ENCODE measurements at places on chromosomes 11 and 22.
A peak's percentile ranks its signal among the peaks of the same experiment; 100 is the strongest.

- H3K4me3 ChIP-seq, result no peak overlapping the region
- no peaks in the 10 kb centered on the region for H3K27me3 ChIP-seq
- no peaks in the 10 kb centered on the region for H3K4me1 ChIP-seq
- no peaks in the 10 kb centered on the region for H3K36me3 ChIP-seq
- H3K27ac ChIP-seq, result no peak overlapping the region
- DNase-seq, result no peak
Observed at GRCh38 chr11:47087801-47088200, 88.9 kb downstream of the ARFGAP2 start.

GRCh38 chr11:119616586-119617339 lies 112.2 kb downstream of the NECTIN1 start:
- no peak overlapping the region for H3K4me3 ChIP-seq
- H3K27me3 ChIP-seq, result peaks cover 73% of the 10 kb centered on the region
- no peak overlapping the region for H3K27ac ChIP-seq

DNA sequence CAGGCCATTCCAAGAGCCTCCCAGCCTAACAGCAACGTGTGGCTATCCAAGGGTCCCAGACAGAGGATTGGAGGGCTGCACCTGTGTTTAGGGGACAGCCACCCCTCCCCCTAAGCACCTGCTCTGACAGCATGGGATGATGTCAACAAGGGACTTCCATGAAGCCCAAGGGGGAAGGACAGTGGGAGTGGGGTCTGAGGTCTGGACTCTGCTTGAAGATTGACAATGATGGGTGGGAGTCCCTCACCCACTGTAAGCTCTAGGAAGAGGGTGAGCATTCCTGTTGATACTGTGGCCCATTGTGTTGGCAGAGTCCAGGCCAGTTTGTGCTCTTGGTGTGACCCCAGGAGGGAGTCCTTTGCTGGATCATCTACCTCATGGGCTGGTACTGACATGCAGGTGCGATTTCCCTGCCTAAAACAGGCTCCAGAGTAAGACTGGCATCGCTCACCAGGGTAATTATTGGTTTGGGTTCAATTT lies 46.9 kb upstream of the TUB start:
- no peak overlapping the region for H3K4me3 ChIP-seq
- peak overlapping the region; percentile 43 for H3K27ac ChIP-seq
- no peaks in the 10 kb centered on the region for H3K36me3 ChIP-seq
- peaks cover 60% of the 10 kb centered on the region for H3K4me1 ChIP-seq
- H3K27me3 ChIP-seq, result peaks cover 17% of the 10 kb centered on the region

GRCh38 chr11:67286621-67287333 lies 2.3 kb upstream of the ANKRD13D start:
- peak overlapping the region; percentile 95 for H3K27ac ChIP-seq
- H3K4me1 ChIP-seq, result peaks cover 63% of the 10 kb centered on the region
- no peak overlapping the region for H3K4me3 ChIP-seq
- DNase-seq, result peak; percentile 29

- no peak overlapping the region for H3K4me3 ChIP-seq
- H3K27me3 ChIP-seq, result no peaks in the 10 kb centered on the region
- no peak overlapping the region for H3K27ac ChIP-seq
- DNase-seq, result no peak
Observed at GRCh38 chr11:74279256-74279655, 32.2 kb downstream of the P4HA3 start.

DNA sequence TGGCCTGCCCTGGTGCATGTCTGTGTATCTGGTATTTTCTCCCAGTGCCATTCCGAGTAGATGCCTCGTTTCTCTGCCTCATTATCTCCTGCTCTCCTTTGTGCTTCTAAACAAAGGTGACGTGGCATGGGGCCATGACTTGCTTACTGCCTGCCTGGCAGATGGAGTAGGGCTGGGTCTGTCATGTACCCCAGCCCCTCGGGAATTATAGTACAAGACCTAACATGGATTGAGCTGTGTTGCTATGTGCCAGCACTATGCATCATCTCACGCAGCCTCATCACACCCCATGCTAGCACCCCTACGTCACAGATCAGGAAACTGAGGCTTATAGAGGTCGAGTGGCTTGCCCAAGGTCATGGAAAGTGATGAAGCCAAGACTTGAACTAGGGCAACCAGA lies 88.1 kb downstream of the GALNT18 start:
- peaks cover 86% of the 10 kb centered on the region for H3K4me1 ChIP-seq
- no peak overlapping the region for H3K4me3 ChIP-seq
- peak overlapping the region; percentile 52 for H3K27ac ChIP-seq
- H3K36me3 ChIP-seq, result no peaks in the 10 kb centered on the region
- no peaks in the 10 kb centered on the region for H3K27me3 ChIP-seq

GRCh38 chr11:70778883-70779282 lies 380.6 kb downstream of the CTTN start:
- DNase-seq, result no peak
- no peak overlapping the region for H3K4me3 ChIP-seq
- no peaks in the 10 kb centered on the region for H3K36me3 ChIP-seq
- no peaks in the 10 kb centered on the region for H3K4me1 ChIP-seq
- H3K27me3 ChIP-seq, result peaks cover 8% of the 10 kb centered on the region
- H3K27ac ChIP-seq, result no peak overlapping the region

DNA sequence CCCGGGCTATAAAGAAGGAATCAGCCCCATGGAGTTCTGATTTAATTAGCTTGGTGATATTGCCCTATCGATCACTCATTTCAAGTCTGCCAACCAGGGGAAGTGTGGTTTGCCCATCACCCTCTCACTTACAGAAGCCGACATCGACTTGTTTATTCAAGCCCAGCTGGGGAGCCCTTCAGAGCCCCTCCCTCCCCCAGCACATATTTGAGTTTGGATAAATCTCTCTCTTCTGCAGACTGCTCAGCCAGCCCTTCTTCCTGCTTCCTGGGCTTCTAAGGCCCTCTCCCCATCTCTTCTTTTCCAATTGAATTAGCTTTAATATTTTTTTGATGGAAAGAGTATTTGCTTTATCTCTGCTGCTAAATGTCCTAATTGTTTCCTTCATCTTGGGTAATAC lies 299.0 kb downstream of the MIAT start:
- H3K36me3 ChIP-seq, result no peaks in the 10 kb centered on the region
- H3K4me3 ChIP-seq, result no peak overlapping the region
- H3K4me1 ChIP-seq, result no peaks in the 10 kb centered on the region
- peaks cover 99% of the 10 kb centered on the region for H3K27me3 ChIP-seq
- DNase-seq, result no peak

GRCh38 chr11:120775986-120776951 lies 247.6 kb upstream of the TBCEL start:
- H3K36me3 ChIP-seq, result no peaks in the 10 kb centered on the region
- no peak overlapping the region for H3K4me3 ChIP-seq
- DNase-seq, result no peak

DNA sequence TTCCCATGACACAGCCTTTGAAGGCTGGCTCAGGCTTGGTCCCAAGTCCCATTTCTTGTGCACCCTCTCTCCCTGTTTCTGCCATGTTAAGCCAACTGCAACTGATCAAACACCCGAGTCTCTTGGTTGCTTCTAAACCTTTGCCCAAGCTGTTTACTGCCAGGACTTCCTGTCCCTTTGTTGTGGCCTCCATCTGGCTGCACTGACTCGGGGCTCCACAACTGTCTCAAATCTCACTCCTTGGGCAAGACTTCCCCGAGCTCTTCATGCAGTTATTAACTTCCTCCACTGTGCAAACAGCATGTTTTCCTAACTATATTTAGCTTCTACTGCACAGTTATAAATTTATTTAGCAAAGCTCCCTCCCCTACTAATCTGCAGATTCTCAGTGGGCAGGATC lies 4.3 kb downstream of the VPREB1 start:
- DNase-seq, result no peak
- H3K4me1 ChIP-seq, result no peaks in the 10 kb centered on the region
- no peak overlapping the region for H3K4me3 ChIP-seq
- H3K36me3 ChIP-seq, result no peaks in the 10 kb centered on the region

DNA sequence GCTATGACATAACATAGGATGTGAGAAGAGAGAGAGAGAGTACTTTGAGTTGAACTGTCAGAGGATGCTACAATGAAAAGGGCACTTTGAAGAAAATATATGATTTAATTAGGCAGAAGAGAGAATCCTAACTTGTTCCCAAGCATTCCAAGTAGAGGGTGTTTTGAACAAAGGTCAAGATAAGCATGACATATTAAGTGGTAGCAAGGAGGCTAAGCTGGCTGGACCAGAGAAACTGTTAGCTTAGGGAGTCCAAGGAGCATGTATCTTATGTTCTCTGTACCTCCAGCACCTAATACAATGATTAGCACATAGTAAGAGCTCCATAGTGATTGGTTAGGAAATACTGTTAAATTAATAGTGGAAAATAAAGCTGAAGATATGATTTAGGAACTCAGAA lies 479.6 kb downstream of the TMEM135 start:
- H3K4me3 ChIP-seq, result no peak overlapping the region
- no peaks in the 10 kb centered on the region for H3K27me3 ChIP-seq
- no peak for DNase-seq
- no peaks in the 10 kb centered on the region for H3K4me1 ChIP-seq

GRCh38 chr11:33320814-33321330 lies 63.7 kb downstream of the HIPK3 start:
- H3K4me1 ChIP-seq, result peaks cover 100% of the 10 kb centered on the region
- no peak for DNase-seq
- no peaks in the 10 kb centered on the region for H3K36me3 ChIP-seq
- H3K27me3 ChIP-seq, result no peaks in the 10 kb centered on the region
- H3K4me3 ChIP-seq, result peak overlapping the region; percentile 12

- peaks cover 7% of the 10 kb centered on the region for H3K4me1 ChIP-seq
- H3K4me3 ChIP-seq, result no peak overlapping the region
- H3K27ac ChIP-seq, result no peak overlapping the region
- no peaks in the 10 kb centered on the region for H3K27me3 ChIP-seq
- DNase-seq, result no peak
Observed at GRCh38 chr11:119691020-119691666, 37.9 kb downstream of the NECTIN1 start.

- H3K27me3 ChIP-seq, result no peaks in the 10 kb centered on the region
- peaks cover 21% of the 10 kb centered on the region for H3K4me1 ChIP-seq
- peak overlapping the region; percentile 94 for H3K27ac ChIP-seq
- H3K4me3 ChIP-seq, result peak overlapping the region; percentile 36
- DNase-seq, result no peak
Observed at GRCh38 chr11:76824083-76824939, 36.4 kb upstream of the ACER3 start.

DNA sequence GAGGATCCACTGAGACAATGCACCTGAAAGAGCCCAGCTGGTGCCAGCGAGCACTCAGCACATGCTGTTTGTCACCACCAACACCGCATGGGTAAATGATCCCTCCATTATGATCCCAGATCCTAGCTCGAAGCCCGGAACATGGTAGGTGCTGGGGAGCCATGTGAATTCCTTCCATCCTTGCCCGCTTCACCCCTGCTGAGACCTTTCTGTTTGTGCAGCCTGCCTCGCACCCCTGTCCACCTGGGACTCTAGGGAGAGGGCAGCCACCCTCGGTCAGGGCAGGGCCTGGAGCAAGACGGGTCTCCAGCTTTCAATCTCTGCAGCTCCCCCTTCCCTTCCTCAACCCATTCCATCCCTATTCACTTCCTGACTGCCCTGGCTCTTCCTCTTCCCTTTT lies 116.2 kb upstream of the ALX4 start:
- H3K4me3 ChIP-seq, result no peak overlapping the region
- H3K27me3 ChIP-seq, result peaks cover 30% of the 10 kb centered on the region
- H3K27ac ChIP-seq, result no peak overlapping the region
- H3K36me3 ChIP-seq, result no peaks in the 10 kb centered on the region
- no peaks in the 10 kb centered on the region for H3K4me1 ChIP-seq

DNA sequence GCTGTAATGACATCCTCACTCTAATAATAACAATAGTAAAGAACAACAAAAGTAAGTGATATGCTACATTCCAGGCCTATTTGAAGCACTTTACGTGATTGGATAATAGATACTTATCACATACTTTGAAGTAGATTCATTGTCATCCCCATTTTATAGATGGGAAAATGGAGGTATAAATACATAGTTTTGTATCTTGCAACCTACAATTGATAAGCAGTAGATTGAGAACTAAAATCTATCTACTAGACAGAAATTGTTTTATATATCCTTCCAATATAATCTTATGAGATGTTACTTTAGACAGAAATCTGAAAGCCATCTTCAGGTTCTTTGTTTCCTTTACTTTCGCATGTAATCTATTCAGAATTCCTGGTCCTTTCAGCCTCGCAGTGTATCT lies 104.6 kb upstream of the CD44 start:
- H3K4me1 ChIP-seq, result peaks cover 18% of the 10 kb centered on the region
- no peak overlapping the region for H3K27ac ChIP-seq
- no peak for DNase-seq
- H3K4me3 ChIP-seq, result no peak overlapping the region

DNA sequence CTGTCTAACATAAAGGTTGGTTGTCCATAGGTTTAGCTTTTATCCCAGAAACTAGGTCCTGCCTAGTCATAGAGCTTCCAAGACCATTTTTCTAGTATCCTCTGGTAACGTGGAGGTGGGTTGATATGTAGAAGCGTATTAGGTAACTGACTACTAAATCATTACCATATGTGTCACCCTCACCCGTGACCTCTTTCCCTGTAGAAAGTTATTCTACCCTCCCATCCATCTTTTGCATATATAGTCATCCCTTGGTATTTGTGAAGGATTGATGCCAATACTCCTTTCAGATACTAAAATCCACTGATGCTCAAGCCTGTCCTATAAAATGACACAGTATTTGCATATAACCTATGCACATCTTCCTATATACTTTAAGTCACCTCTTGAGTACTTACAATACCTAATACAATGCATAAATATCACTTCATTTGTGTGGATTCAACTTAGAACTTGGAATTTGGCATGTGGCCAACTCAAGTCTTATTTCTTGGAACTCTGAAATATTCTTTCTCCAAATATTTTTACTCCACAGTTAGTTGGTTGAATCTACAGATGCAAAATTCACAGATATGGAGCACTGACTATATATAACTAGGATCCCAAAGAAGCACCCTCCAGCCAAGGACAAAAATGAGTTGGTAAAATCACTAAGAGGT lies 497.0 kb upstream of the TENM4 start:
- no peaks in the 10 kb centered on the region for H3K36me3 ChIP-seq
- H3K4me1 ChIP-seq, result no peaks in the 10 kb centered on the region
- no peak overlapping the region for H3K27ac ChIP-seq
- no peak for DNase-seq
- H3K4me3 ChIP-seq, result no peak overlapping the region

DNA sequence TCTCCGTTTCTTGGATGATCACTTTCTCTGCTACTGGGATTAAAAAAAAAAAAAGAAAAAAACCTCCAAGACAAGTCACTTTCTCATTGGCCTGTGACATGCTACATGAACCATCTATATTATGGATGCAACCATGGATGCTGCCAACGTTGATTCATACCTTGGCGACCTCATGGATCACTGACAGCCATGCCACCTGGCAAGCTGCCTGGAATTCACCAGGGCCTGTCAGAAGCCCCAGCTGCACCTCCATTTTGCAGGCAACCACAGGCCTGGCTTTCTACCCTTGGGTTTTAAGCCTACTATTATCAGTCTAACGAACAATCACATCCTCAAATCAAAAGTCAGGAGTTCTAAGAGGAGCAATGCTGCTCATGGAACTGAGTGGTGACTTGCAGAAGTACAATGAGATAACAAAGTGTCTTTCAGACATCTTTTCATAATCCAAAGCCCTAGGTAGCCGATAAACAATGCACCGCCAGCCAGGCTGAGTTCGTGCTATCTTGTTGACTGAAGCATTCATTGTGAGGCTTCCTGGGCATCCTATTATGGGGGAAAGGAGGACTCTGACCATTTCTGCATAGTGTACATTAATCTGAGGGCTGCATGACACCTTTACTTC lies 48.0 kb upstream of the CADM1 start:
- no peak for DNase-seq
- no peak overlapping the region for H3K27ac ChIP-seq
- no peak overlapping the region for H3K4me3 ChIP-seq
